ENCODE measurements at places on chromosomes 3 and 15.

GRCh38 chr15:38885001-38885400 lies 320.4 kb upstream of the RASGRP1 start:
- no peak for DNase-seq

DNA sequence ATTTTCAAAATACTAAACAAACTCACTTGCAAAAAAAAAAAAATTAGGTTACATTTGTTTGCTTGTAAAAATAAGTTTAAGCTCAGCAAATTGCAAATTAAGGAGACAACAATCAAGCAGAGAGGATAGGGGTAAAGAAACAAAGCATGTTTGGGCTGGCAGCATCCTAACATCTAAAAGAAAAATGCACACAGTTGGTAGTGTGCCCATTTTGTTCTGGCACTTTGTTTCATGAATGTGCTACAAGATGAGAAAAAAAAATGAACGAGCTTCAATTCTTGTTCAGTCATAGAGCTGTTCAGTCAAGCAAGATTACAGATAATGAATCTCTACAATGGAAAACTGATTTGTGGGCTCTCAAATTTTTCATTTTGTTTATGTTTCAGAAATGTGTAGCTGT lies 17.7 kb upstream of the ZBBX start:
- no peak for DNase-seq

DNA sequence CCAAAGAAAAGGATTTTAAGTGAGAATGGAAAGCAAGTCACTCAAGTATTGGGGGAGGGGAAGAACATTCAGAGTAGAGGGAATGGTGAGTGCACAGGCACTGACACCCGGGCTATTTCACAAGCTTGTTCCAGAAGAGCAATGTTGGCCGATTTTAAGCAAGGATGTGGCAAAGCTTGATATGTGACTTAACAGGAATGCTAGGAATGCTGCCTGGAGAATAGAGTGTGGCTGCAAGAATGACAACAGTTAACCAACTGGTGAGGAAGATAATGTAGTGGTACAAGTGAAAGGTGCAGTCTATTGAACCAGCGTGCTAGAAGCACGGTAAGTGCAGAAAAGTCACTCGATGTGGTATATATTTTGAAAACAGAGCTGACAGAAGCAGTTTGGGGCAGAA lies 6.2 kb upstream of the CCDC80 start:
- no peak for DNase-seq

DNA sequence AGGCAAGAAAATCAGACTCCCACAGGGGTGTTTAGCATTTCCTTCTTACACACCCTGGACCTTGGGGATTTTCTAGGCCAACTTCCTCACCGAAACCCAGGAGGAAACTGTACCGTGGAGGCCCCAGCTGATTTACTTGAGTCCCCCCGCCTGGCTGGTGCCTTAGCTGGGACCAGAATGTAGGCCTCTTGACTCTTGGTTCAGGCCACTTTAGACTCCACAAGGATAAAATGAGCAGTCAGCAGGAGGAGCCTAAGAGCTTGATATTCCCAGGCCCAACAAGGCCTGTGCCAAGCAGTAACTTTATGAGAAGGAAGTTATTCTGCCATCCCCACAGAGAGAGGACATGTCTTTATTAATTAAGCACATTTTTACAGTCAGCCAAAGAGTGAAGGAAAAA lies 4.6 kb upstream of the APBA2 start:
- DNase-seq = no peak

GRCh38 chr3:81433675-81434074 lies 327.8 kb downstream of the GBE1 start:
- DNase-seq = no peak

- DNase-seq = no peak
Observed at GRCh38 chr15:66830358-66830757, 128.3 kb downstream of the SMAD6 start.

DNA sequence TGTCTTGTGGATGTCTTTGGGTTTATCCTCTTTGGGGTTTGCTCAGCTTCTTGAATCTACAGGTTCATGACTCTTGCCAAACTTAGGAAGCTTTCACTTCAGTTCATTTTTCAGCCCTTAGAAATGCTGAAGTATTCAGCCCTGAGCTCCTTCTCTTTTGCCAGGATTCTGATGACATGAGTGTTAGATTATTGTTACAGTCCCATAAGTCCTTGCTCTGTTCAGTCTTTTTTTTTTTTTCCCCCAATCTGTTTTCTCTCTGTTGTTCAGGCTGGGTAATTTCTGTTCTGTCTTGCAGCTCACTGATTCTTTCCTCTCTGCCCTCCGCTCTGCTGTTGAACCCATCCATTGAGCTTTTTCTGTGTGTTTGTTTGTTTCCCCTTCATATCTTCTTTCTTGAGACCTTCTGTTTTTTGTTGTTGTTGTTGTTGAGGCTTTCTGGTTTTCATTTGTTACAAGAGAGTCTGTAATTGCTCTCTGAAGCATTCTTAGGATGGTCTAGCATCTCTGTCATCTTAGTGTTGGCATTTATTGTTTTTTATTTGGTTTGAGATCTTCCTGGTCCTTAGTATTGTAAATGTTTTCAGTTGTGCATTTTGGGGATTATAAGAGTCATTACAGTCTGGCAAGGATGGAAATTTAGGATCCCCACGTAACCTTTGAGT lies 18.4 kb downstream of the LRCH3 start:
- DNase-seq = no peak

GRCh38 chr15:64137226-64137833 lies 14.2 kb upstream of the SNX22 start:
- no peak for DNase-seq

DNA sequence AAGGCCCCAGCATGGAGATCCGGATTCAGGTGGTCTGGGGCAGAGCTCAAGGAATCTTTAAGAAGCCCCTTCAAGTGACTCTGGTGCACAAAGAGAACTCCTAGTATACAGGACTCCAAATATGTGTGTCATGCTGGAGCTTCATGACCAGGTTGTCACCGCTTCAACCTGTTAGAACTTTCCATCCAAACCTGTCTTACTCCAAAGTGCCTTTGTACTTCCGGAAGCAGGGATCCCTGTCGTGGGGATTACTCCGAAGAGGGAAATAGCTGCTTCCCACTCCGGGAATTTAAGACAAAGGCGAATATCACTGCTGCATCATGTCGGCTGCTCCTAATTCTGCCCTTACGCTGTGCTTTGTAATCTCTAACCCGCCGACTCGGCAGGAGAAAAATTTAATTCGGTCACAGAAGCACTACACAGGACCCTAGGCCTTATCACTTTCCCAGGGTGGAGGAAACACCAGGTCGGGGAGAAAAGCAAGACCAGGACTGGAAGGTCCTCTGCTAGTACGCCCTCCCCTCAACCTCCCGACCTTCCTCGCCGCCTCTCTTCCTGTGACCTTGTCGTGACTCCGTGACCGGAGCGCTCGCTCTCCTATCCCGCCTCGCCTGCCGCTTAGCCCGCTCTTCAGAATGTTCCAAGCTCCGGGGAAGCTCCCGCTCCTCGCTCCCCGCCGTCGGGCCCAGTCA lies 730 bp downstream of the HIGD1A start:
- no peak for DNase-seq

GRCh38 chr3:186882881-186883685 lies 40.6 kb downstream of the ADIPOQ start:
- no peak for DNase-seq

- no peak for DNase-seq
Observed at GRCh38 chr3:14915636-14916222, 31.7 kb upstream of the NR2C2 start.

DNA sequence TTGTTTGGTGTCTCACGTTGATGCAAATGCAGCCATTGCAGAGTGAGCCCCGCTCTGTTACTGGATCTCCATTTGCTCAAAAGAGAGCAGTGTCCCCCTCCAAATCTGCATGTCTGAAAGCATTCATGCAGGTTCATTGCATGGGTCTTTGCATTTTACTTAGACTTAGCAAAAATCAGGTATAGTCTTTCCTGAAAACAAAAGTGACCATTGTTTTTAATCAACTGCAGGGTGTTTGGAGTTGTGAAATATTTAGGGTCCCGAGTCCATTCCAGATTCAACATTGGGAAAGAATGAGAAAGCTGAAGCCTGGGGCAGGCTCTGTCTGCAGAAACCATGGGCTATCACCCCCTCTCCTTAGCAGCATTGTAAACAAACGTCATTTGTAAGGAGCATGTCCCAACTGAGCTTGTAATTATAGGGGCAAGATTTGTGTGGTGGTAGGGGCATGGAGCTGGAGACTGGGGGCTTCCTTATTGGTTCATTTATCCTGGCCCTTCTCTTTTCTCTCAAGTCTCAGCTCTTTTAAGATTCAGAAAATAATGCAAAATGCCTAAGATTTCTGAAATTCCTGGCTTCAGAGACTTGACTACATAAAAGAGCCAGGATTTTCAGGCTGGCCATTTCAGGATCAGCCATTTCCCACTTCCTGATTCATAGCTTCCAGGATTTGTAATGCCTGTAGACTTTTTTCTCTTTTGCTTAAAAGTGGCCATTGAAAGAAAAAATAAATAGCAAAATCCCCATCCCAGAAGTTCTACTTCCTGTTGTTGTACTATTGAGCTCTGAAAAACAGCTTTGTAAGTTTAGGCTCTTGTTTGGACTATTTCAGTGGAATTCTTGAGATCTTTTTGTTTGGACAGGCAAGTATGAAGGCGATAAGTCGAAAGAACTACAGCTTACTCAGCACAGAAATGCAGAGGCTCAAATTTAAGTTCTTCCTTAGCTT lies 23.0 kb downstream of the IGF1R start:
- no peak for DNase-seq

DNA sequence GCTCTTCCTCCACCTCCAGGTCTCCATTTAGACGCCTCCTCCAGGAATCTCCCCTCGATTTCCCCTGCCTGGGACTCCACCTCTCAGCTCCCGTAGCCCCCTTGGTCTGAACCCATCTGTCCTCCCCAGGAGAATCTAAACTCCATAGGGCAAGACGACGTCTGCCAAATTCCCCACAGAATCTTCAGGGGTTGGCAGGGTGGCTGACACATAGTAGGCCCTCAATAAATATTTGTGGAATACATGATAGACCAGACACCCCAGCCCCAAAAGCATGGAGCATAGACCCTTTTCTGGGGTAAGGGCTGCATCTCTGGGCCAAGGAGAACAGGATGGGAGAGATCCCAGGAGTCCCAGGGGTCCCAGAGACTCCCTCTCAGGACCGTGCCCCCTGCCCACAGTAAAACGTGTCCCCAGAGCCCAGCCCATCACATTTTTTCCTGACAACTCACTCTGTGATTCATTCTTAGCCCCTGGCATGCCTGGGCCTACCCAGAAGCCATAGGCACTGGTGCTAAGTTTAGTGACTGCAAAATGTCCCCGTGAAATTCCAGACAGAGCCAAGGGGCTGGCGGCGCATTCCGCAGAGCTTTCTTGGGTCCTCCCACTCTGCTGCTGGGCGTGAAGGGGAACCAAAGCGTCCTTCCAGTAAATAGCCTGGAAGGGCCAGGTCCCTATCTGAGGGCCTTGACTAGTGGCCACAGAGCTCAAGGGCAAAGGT lies 78.0 kb upstream of the SLC6A6 start:
- DNase-seq = no peak

GRCh38 chr3:22960105-22960984 lies 242.8 kb upstream of the UBE2E2 start:
- DNase-seq = no peak

- no peak for DNase-seq
Observed at GRCh38 chr3:84522893-84523292, 435.9 kb upstream of the CADM2 start.

- no peak for DNase-seq
Observed at GRCh38 chr15:81244306-81244705, 47.6 kb downstream of the IL16 start.

DNA sequence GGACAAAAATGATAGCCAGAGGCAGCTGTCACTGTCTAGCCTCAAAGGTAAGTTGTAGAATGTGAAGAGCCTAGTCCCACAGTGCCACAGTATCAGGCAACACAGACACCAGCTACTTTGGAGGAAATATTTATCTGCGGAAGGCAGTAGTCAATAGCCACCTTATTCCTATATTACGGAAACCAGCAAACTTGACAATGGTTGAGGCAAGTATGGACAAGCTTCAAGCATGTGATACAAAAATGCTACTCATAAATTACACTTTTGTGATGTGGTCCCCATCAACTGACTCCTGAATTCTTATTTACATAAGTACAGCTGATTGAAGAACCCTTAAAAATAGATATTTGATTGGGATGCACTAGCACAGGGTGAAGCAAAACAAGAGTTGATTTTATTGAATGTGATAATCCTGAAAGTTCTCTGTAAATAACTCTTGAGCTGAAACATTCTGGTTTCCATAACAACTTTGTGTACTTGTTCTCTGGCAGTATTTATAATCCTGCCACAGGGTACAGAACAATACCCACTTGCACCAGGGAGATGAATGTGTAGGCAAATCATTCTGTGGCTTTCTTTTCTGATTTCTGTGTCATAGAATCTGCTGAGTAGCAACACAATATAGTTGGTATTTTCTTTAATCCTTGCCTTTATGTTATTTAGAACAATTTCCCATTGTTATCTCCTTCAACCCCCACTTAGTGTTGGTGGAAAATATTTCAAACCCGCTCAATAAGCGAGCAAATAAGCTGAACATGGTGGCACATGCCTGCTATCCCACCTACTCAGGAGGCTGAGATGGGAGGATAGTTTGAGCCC lies at the start of gene ANKUB1:
Gene ANKUB1 (minus strand): TSS at position 103 of the 819 bp plus-strand sequence. CDS start 188 bp downstream, outside the sequence.
- DNase-seq = no peak

- no peak for DNase-seq
Observed at GRCh38 chr3:10600296-10600714, 94.9 kb upstream of the ATP2B2 start.

DNA sequence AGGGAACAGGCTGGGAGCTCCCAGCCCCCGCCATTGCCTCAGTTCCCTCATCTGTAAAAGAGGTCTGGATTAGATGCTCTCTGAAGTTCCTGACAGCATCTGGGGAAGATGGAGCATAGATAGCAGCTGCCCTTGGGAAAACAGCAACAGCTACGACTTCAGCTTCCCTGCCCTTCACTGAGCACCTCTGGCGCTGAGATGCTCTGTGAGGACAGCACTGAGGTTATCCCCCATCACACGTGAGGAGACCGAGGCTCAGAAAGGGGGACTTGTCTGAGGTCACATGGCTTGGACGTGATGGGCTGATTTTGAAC lies 11.1 kb upstream of the RPL29 start:
- DNase-seq = no peak

GRCh38 chr15:35090104-35090807 lies 5.2 kb upstream of the NANOGP8 start:
- no peak for DNase-seq

- DNase-seq = no peak
Observed at GRCh38 chr3:170117134-170117533, 64.4 kb downstream of the PHC3 start.

GRCh38 chr3:43632986-43633385 lies 11.2 kb upstream of the ANO10 start:
- DNase-seq = no peak

DNA sequence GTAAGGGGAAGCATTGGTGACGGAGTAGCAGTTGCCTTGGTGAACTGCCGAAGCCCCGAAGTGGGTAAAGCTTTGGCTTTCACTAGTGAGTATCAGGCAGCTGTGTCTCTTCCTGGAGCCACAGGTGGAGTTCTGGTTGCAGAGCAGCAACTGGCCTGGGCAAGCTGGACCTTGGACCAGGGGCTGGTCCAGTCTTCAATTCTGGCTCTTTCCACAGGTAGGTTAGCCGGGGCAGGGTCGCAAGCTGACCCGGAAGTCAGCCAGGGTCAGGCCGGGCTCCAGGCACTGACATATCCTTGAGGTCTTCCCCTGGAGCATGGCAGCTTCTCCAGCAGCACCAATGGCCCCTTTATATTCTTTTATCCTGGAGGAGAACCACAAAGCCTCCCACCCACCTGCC lies 73.2 kb downstream of the TMEM44 start:
- DNase-seq = no peak

Measured in DMS79 (cell line).